Activated B cell treated with CpG ODN at 0.5 μM for 24 hours (primary cell): ENCODE measurements at places on chromosomes 13 and 19.

DNA sequence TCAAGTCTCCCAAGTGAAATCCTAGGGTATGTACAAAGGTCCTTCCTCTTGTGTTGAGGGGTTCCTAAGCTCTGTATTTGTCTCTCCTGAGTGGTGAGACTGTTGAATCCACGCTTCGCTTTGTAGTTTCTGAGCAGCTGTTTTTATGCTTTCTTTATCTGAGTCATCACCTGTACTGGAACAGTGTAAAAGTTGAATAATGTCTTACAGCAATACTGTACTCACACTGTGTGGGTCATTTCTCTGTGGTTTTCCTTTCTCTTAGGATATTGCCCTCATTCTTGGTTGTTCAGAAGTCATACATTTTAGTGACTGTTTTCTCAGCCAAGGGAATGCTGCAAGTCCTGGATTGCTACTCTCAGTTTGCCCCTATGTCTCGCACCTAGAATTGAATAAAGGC is 1596.6 kb downstream of the SLITRK5 start:
- no peak for DNase-seq

DNA sequence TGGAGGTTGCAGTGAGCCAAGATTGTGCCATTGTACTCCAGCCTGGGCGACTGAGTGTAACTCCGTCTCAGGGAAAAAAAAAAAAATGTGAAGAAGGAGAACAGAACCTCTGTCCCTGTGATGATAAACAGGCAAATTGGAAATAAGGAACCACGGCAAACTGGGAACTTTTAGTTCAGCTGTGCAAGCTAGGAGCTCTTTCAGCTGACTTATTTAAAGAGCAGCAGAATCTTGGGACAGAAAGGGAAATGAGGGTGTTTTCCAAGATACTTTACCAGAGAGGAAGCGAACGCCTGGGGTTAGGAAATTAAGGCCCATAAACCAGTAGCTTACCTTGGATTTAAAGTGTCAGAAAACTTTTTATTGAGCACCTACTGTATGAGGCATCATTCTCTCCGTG is 3.0 kb upstream of the UPF1 start:
- no peak for DNase-seq

GRCh38 chr19:43596842-43597461 is 557 bp downstream of the ZNF576 start:
- DNase-seq, result no peak

GRCh38 chr13:93872786-93873347 is 606.6 kb downstream of the DCT start:
- DNase-seq, result no peak

- DNase-seq, result no peak
Observed at GRCh38 chr13:97019236-97019635, 25.0 kb upstream of the OXGR1 start.

DNA sequence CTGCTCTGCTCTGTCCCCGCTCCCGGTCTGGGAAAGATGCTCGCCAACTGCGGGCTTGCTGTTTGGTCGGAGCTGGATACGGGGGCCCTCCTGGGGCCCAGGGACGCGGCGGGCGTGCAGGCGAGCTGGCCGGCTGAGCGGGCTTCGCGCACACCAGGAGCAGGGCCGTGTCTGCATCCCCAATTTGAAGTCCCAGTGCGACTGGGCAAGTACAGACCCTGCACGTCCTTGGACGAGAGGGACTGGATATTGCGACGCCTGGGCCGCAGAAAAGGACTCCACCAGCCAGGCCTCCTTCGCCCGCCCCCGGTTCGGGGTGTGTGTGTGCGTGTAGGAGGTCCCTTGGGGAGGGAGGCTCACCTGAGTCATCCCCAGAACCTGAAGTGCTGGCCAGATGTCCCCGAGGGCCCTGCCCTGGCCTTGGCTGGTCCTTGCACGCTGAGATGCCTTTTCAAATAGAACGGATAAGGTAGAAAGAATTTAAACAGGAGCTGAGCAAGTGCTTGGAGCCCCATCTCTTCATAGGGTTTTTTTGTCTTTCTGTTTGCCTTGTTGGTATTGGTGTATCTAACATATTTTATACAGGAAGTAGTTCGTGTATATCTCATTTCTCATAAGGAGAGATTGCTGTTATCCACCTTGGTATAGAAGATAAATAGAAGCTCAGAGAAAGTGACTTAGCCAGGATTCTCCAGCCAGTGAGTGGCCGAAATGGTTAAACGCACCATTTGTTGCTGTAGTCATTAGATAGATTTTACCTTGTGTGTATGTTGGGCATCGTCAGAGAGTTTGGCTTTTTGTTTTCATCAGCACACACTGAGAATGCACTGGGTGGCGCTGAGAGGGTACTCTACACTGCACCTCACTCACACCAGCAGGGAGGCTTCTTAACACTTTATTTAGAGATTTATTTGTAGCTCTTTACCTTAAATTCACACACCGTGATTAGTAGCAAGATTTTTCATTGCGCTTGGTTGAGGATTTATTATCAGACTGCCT is 1.1 kb downstream of the NAXD start:
- peak; percentile 53 for DNase-seq

- DNase-seq, result no peak
Observed at GRCh38 chr19:3142292-3142670, 6.4 kb downstream of the GNA15 start.

DNA sequence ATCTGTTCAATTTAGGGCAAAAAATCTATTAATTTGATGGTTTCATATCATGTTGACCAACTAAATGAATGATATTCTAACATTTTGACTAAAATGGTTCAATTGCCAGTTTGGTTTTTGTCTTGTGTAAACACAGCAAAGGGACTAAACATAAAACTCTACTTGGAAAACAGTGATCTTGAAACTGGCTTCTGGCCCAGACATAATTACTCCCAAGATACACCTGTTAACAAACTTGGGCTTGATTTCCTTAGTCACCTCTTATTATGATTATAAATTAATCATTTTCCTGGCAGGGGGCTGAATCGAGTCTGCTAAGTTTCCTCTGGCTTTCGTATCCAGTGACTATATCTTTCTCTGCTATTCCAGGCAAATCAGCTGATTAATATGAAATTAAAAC is 78.0 kb upstream of the OXGR1 start:
- DNase-seq, result no peak

GRCh38 chr19:14366529-14366928 is 14.7 kb upstream of the ADGRE5 start:
- DNase-seq, result peak; percentile 63

- no peak for DNase-seq
Observed at GRCh38 chr13:30685987-30686386, 49.4 kb upstream of the ALOX5AP start.

- DNase-seq, result no peak
Observed at GRCh38 chr19:17052439-17052838, 22.8 kb downstream of the HAUS8 start.

DNA sequence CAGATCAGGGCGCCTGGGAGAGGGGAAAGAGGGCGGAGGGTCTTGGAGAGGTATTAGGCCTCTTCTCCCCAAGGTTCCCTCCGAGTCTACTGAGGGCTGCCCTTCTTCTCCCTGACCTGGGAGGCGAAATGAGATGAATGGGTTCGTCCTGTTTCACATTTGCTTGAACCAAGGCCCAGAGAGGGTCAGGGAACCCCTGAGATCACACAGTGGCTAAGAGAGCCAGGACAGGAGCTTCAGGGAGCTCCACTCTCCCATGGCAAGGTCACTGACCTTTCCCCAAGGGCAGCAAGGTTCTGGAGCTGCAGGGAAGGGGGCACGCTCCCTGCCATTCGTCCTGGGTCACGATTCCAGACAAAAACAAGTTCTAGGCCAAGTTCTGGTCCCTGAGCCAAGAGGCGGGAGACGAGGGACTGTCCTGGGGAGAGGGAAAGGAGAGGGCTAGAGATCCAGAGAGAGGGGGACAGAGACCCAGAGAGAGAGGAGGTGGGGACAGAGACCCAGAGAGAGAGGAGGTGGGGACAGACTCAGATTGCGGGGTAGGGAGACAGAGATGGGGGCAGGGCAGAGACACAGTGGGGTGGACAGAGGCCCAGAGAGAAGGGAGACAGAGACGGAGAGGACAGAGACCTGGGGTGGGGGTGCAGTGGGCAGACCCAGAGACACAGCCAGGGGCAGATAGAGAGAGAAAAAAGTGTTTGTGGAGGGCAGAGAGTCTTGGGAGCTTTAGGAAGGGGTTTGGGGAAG is 541 bp downstream of the ASPDH start:
- no peak for DNase-seq

- no peak for DNase-seq
Observed at GRCh38 chr19:16078759-16079707, 2.7 kb downstream of the TPM4 start.

DNA sequence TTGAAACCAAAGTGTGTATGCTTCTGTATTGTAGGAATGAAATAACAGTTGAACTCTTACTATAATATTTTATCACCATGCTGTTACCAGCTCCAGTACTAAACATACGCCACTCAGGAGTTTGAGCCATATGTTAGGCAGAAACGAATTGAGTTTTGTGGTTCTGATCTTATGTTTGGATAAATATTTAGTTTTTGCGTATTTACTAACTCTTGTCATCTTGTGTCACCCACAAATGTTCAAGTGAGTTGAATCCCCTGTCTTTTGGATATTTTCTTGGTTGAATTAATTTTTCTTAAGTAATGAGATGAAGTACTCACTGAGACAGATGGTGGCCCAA is 1.5 kb downstream of the FNDC3A start:
- no peak for DNase-seq

GRCh38 chr19:14000691-14001375 is 5.3 kb downstream of the RFX1 start:
- no peak for DNase-seq

DNA sequence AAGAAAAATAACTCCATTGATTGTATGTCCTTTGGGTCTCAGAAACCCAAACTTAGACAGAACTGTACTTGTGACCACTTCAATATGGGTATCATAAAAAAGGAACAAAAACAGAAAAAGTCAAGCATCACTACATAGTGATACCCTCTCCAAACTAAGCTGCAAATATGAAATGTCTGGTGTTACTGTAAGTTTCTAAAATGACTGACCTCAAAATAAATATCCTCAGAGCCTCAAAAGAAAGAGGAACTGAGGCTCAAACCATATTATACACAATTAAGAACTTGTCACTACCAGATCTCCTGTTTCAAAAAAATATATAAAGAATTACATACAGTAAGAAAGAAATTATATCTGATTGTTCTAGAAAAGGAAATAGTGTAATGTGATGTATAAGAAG is 787.9 kb upstream of the KLHL1 start:
- DNase-seq, result no peak

DNA sequence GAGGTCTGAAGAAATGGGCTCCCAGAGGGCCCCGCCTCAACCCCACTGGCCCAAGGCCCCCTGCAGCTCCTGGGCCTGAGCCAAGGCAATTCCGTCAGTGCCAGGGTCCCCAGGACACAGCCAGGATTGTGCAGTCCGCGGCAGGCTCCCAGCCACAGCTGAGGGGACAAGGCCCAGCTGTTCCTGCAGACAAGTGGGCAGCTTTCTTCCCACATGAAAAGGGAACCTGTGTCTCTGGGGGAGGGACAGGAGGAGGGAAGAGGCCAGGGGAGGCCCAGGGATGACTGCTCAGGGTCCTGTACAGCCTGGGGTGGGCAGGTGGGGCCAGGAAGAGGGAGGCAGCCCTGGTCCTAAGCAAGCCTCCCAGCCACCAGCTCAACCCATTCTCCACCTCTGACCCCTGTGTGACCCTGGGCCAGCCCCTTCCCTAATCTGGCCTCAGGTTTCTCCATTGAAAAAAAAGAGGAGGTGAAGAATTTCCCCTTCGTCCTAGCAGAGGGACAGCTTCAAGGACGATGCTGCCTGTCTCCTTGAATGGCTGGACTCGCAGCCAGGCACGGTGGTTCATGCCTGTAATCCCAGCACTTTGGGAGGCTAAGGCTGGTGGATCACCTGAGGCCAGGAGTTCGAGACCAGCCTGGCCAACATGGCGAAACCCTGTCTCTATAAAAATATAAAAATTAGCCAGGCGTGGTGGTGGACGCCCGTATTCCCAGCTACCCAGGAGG is 20.5 kb upstream of the VSTM2B start:
- DNase-seq, result no peak

DNA sequence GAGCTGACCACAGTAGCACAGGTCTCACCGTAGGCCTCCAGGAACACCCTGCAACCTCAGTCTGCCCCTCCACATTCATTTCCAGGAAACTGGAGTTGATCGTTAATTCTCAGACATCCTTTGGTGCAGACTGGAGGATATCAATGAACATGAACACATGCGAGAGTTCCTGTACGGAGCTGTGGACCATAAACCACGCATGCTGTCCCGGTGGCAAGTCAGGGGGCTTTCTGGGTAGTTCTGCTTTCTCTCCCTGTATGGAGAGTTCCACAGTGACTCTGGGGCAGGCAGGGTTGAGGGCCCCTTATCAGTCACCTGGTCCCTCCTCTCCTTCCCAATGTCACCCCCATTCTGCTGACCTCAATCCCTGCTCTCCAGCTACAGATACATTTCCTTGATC is 55.5 kb upstream of the URI1 start:
- no peak for DNase-seq

- DNase-seq, result no peak
Observed at GRCh38 chr13:113545455-113545930, 39.1 kb upstream of the TFDP1 start.

DNA sequence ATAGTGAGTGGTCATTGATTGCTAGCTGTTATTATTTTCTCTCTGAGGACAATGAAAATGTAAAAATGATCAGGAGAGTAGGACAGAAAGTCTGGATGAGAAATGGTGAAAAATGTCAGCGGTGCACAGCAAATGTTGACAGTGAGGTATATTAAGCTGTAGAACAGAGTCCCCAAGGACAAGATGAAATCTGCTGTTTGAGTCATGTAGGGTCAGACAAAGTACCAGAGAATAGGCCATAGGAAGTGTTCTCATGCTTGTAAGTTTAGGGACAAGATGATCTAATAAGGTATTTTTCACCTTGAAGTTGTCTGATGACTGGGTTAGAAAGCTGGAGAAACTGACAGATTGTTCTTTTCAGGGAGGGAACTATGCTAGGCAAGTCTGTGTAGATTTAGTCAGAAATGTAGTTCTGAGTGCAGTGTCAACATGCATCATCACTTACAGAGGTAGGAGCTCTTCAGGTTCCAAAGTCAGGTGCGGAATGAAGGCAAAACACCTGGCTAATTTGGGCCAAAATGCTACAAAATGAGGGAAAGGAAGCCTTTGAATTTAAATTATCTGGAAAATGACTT is 369.3 kb downstream of the DLEU7 start:
- no peak for DNase-seq

- no peak for DNase-seq
Observed at GRCh38 chr13:29489650-29490560, 105.6 kb downstream of the SLC7A1 start.

GRCh38 chr19:1401138-1401888 is at the start of gene GAMT:
TSS of gene GAMT (minus strand) at chr19:1401542. CDS start at chr19:1401476, 66 bp downstream.
- DNase-seq, result peak; percentile 62

- no peak for DNase-seq
Observed at GRCh38 chr13:30712536-30713532, 22.5 kb upstream of the ALOX5AP start.
